ENCODE measurements at places on chromosomes 2 and 18.

GRCh38 chr2:43327119-43327518 is 100.7 kb upstream of the ZFP36L2 start:
- DNase-seq: no peak

DNA sequence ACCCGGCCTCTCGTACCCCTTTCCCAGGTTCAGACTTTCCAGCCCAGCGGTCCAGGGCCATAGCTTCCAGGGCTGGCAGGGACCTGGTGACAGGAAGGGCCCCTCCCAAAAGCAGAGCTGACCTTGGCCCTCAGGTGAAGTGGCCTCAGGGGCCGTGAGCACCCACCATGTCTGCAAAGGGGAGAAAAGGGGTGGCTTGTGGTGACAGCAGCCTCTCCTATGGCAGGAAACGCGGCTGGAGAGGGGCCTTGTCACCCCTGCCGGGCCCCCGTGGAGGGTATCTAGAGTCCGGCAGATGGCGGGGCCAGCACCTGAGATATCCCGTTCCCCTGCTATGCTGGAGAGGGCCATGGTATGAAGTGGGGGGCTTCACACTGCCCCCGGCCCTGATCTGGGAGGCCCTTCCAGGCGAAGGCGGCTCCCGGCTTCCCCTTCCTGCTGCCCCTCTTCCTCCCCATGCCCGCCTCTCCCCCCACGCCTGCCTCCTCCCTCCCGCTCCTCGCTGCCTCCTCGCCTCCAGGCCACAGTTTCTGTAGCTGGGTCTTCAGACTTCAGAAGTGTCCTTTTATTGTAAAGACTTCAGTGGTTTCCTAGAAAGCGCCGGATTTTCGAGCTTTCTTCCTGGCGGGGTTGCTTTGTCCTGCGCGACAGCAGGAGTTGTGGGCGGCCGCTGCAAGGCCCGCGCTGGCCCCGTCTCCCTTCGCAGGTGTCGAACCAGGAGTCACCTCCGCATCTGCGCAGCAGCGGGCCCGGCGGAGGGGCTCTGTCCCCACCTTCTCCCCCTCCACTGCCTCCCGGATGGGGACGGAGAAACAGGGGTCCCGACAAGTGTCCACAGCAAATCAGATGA is 240.5 kb upstream of the MYT1L start:
- DNase-seq: no peak

- DNase-seq: no peak
These were observed 196.9 kb downstream of the ICOS start for GRCh38 chr2:204133476-204133875.

GRCh38 chr2:216688731-216689340 is 6.5 kb downstream of the IGFBP5 start:
- no peak for DNase-seq

DNA sequence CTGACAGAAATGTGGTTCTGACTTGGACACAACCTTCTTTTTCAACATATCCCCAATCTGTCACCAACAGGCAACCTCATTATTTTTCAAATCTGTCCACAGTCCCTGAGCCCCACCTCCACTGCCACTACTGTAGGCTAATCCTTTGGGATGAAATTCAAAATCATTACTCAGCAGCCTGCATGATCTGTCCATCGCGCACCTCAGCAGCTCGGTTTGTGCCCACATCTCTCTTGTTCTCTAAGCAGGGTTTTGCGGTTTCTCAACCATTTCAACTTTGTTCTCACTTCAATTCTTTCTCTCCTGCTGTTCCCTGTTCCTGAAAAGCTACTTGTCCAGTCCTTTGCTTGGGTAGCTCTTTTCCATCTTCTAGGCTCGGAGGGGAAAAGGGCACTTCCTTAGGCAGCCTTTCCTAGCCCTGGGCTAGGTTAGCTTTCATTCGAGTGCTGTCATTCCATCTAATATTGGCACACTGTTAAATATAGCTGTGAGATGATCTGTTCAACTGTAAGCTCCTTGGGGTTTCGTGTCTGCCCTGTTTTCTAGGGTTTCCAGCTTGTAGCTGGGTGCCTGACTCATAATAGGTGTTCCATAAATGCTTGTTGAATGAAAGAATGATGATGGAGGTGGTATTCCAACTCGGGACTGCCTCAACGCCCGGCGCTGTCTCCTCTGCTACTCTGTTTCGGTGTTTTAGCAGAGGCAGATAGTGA is 653 bp upstream of the ANKAR start:
- DNase-seq: no peak

DNA sequence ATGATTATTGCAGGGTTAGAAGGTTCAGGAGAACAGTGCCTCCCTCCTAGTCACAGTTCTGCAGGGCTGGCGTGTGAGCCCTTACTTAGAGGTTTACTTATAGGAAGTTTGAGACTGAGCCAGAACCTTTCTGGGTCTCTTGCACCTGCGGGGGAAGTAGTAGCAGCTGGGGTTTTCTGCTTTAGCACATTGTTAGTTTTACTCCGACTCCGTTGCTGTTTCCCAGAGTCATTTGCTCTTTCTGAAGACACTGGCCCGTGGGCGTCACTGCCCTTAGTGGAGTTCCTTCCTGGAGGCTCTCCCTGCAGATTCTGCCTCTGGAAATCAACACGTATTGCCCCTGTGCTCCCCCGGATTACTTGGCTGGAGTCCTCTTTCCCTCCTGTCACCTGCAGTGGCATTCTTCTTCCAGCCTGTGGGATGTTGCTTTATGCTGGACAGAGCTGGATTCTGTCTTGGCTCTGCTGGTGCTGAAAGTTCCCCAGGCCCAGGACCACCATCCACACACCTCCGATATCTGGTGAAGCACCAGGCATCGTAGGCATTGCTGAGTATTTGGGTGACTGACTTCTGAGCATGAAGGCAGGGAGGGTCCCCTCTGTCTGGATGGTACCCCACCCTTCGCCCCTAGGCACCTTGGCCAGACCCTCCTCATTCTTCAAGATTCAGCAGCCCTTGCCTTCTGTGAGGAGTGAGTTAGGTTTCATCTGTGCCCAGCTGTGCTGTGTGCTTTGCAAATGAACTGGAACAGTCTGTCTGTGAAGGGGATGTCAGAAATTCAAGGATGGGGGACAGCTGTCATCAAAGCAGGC is 51.7 kb downstream of the AGAP1 start:
- DNase-seq: no peak

DNA sequence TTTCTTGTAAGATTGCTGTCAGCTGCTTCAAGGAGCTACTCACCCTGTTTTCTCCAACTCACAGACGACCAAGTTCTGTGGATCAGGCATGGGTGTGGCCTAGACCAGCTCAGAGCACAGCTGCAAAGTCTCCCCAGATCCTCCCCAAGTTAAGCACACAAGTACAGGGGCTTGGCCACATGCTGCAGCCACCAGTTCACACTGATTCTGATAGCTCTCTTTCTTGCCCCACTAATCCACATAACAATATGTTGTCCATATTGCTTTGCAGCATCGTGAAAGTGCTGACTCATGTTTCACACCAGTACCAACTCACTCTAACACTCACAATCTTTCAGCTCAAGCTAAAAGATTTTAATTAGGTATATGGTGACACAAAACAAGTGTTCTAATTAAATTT is 437.0 kb downstream of the PARD3B start:
- no peak for DNase-seq

DNA sequence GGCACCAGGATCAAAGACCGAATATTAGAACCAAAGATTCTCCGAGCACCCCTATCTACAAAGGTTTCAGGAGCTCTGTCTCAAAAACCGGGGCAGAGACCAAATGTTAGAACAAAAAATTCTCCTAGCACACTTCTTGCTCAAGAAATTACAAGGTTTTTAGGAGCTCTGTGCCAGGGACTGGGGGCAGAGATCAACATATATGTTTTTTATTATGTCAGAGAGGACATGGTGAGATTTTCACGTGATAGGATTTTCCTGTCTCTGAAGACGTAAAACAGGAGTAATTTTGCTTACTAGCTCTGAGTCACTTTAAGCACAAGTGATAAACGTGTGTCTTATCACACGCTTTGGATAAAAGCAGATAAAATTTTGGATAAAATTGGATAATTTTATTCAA is 34.8 kb upstream of the ODC1 start:
- DNase-seq: no peak

DNA sequence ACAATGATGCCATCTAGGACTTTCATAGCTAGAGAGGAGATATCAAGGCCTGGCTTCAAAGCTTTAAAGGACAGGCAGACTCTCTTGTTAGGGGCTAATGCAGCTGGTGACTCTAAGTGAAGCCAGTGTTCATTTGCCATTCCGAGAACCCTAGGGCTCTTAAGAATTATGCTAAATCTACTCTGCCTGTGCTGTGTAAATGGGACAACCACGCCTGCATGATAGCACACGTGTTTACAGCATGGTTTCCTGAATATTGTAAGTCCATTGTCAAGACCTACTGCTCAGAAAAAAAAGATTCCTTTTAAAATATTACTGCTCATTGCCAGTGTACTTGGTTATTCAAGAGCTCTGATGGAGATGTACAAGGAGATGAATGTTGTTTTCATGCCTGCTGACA is 188.4 kb downstream of the SEPTIN10 start:
- no peak for DNase-seq

GRCh38 chr2:172460780-172461201 is 33.4 kb downstream of the ITGA6 start:
- DNase-seq: no peak

DNA sequence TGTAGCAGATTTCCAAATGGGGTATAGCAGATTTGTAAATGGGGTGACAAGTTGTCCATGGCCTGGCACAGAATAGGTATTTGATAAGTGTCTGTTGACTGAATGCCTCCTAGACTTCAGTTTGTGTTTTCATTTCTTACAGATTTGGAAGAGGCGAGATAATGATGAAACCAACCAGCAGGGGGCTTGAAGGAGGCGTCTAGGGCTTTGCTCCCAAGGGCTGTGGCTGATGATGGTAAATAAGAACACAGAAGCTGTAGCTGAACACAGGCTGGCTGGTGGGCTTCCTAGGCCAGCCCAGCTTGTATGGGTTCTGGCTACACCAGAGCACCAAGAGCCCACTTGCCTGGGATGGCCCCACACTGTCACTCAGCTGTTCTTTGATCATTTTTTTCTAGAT is 19.4 kb downstream of the SFTPB start:
- no peak for DNase-seq

DNA sequence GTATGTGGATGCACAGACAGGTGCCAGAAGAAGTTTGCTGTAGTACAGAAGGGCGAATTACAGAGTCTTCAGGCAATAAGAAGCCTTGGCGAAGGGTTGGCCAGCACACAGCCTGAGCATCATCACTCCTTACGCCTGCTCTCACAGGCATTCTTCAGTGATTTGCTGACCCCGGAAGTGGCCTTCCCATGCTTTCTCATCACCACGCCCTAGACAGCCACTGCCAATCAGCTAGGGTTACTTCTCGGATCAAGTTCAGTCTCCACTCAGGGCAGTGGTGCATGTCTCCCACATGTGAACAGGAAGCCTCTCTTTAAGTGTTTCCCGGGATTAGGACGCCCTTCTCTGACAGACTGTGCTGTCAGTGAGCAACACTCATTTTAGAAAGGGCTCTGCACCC is 81.8 kb downstream of the C1QL2 start:
- DNase-seq: no peak

DNA sequence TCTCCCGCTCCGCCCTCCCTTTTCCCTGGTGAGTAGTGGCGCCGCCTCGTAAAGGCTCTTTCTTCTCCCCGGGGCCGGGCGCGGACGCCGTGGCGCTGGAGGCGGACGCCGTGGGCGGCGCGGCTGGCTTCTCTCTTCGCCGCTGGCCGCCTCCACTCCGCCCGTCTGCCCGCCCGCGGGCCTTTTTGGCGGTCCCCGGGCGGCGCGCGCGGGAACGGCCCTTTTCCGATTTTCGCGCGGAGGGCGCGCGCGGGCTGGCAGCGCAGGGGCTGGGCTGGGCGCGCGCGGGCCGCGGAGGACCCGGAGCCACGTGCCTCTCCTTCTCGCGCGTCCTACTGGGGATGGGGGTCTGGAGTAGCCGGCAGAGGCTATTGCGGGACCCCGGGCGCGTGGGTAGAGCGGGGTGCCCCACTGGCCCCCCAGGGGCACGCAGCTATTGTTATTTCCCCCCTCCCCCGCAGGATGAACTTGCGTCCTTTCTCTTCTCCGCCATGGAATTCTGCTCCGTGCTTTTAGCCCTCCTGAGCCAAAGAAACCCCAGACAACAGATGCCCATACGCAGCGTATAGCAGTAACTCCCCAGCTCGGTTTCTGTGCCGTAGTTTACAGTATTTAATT is 472 bp downstream of the SLC20A1 start:
- DNase-seq: no peak

DNA sequence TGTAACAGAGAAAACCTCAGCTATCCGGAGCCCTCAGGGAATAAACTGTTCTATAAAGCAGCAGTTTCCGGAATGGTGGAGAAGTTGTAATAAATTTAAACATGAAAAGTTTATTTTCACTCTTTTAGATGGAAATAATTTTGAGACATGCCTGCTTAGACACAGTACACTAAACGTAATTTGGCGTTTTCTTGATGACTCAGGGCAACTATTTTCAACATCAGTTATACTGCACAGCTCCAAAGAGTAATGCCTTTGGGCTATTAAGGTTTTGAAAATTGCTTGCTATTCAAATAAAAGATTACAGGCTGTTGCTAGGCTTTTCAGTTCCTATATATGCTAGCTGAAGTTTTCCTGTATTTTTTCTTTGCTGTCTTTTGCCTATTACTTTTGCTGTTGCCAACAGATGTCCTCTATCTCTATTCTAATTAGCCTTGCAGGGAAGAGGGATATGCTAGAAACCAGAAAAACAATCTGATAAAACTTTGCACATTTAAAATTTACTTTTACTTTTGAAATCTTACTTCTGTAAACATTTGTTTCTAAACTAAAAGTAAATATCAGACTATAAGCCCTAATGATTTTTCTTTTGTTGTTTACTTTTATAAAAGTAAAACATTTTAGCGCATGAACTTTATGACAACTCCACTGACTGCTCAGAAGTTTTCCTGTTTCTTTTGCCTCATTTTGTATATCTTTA is 113.4 kb upstream of the WDSUB1 start:
- DNase-seq: no peak

- DNase-seq: no peak
These were observed 154.3 kb downstream of the TTC32 start for GRCh38 chr2:19747310-19748072.

GRCh38 chr2:229370509-229370908 is 99.4 kb upstream of the PID1 start:
- DNase-seq: no peak

Data from stimulated activated CD4-positive, alpha-beta T cell treated with anti-CD3 and anti-CD28 coated beads, TNF-alpha, amount 100 ng/mL, for 1 hour (primary cell).